ENCODE measurements at places on chromosomes 7 and 10. TPM values are rescaled to one million over a fixed set of nuclear protein-coding genes. Genes with fewer than 3 reads are reported as not detected.

- no peak for DNase-seq
Observed at GRCh38 chr7:8178353-8178752, 83.6 kb downstream of the ICA1 start.

GRCh38 chr10:32949221-32949678 lies 8.8 kb downstream of the ITGB1 start:
- DNase-seq, result no peak

GRCh38 chr7:47066976-47067614 lies 514.8 kb downstream of the TNS3 start:
- no peak for DNase-seq

- DNase-seq, result no peak
Observed at GRCh38 chr7:121175826-121176225, 153.0 kb upstream of the WNT16 start.

DNA sequence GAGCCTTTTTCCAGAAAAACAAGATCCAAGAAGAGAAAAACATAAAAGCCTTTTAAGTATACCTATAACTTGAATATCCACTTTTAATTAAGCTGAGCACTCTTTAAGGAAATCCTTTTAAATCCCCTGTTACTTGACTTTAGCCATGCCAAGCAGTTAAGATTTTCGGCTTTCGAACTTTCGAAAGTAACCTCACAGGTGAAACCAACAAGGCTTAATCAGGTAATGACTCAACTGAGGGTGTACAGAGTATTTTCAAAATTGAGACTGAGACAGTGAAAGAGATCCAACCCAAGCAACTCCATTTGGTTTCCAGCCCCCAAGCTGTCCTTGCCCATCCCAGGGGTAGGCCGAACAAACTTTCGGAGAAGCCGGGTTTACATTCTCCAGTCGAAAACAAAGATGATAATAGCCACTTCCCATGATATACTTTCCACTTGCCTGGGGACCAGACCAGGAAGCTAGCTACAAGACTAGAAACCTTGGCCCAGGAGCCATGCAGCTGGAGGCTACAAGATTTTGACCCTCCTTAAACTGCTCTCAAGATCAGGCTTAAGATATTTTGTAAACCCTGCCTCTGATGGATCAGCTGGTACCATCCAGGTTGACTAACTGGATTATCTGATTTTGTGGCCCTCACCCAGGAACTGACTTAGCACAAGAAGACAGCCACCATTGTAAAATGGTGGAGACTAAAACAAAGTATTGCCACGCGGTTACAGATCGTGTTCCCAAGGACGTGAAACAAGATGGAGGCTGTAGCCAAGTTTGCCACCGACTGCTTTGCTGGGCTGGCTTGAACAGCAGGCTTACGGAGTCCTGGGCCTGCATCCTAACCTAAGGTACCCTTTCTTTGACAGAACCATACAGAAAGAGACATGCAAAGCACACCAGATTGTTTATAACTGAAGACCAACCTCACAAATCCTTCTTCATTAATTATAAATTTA lies 32.3 kb downstream of the C1GALT1 start:
- DNase-seq, result no peak

- DNase-seq, result no peak
Observed at GRCh38 chr7:109126404-109127050, 556.9 kb downstream of the DNAJB9 start.

- DNase-seq, result no peak
Observed at GRCh38 chr10:87706731-87707130, 47.1 kb downstream of the PAPSS2 start.

- DNase-seq, result no peak
Observed at GRCh38 chr10:84755311-84755710, 426.9 kb downstream of the CCSER2 start.

- DNase-seq, result no peak
Observed at GRCh38 chr7:132066761-132067171, 509.5 kb downstream of the PLXNA4 start.

GJC3 gene
- total RNA-seq, result 0.76 TPM

CALML3 gene
- not detected for total RNA-seq

RSPH10B gene
- not detected for total RNA-seq

FAM237B gene
- not detected for total RNA-seq

ERVW-1 gene
- total RNA-seq, result not detected

NEUROG3 gene
- total RNA-seq, result not detected

TAF3 gene
- total RNA-seq, result 8.0 TPM
